ENCODE measurements at places on chromosomes 7 and 10.

DNA sequence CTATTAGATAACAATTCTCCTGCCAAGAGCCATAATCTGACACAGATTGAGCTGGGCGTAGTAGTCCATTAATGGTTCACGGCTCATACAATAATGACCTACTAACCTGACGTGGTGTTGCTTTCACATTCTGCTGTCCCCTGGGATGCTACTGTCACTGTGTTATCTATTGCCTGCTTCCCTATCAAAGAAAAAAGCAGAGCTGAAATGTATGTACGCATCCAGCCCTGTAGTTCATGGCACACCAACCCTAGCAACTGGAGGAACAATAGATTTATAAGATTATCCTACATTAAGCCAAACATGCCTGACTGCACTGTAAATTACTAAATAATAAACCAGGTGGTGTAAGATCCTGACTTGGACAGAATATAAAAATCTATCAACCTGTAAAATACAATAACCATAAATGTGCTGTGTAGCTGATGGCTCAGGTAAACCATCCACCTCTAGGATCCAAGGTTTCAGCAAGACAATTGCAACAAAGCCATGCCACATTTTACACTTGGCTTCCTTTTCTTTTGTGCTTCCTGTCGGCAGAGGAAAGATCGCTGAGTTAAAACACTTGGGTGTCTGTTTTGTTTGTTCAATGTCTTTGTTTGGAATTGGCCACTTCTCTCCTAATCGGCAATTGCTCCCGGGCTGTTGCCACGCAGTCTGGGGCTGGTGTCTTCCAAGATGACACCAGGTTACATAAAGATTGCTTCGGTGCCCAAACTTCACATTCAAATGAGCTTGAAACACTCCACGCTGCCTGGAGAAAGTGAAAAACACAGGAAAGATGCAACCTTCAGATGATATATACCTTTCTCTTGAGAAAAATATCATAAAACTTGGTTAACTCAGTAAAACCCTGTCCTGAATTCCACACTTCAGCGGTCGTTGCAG lies 143.9 kb upstream of the MGMT start:
- no peak for DNase-seq

GRCh38 chr10:23439961-23440889 lies 1.4 kb downstream of the OTUD1 start:
- DNase-seq, result no peak

DNA sequence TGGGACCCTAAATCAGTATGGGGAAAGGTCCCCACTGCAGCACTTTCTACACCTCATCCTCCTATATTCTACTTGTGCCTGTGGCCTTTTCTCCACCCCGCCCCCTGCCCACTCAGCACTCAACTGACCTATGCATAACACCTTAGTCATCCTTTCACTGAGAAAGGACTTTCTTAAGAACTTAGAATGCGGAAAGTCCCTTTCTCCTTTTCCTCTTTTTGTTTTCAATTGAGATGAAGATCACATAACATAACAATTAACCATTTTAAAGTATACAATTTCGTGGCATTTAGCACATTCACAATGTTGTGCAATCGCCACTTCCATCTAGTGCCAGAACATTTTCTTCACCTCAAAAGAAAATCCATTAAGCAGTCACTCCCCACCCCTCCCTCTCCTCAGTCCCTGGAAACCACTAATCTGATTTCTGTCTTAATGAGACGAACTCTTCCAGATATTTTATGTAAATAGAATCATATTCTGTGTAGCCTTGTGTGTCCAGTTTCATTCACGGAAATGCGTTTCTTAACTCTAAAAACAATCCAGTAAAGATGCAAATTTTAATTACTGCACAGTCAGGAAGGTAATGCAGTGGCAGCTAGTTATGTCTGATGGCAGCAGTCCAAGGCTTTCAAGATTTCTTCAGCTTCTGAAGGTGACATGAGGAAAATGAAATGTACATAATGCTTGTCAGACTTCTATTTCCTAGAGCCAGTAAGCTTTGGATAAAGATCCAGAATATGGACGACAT lies 41.7 kb downstream of the FAS start:
- no peak for DNase-seq

DNA sequence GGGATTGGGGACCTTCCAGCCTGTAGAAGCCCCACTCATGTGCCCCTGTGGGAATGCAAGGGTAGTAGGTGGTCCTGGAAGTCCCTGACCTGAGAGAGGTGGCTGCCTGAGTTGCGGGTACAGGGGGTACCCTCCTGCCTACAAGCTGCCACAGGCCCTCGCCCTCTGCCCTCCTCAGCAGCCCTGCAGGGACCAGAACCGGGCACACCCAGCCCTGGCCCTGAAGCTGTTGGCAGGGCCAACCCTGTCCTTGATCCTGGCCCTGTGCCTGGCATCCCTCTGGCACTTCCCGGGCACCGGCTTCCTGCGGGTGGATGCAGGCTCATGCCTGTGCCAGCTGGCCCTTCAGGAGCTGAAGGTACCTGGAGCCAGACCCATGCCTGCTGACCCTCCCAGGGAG lies 54.9 kb upstream of the ELN start:
- no peak for DNase-seq

GRCh38 chr10:111360260-111360925 lies 283.6 kb downstream of the ADRA2A start:
- no peak for DNase-seq

GRCh38 chr10:101282947-101283346 lies 53.7 kb upstream of the LBX1 start:
- DNase-seq, result no peak

- no peak for DNase-seq
These were observed 59.9 kb downstream of the PDGFA start for GRCh38 chr7:459584-460373.

- no peak for DNase-seq
These were observed 91.1 kb downstream of the CPED1 start for GRCh38 chr7:121079425-121080169.

GRCh38 chr7:120395526-120396019 lies 122.6 kb downstream of the KCND2 start:
- DNase-seq, result no peak

- no peak for DNase-seq
These were observed 72.1 kb downstream of the RTKN2 start for GRCh38 chr10:62196528-62196927.

- no peak for DNase-seq
These were observed 81.7 kb upstream of the GTF2I start for GRCh38 chr7:74575811-74576210.

DNA sequence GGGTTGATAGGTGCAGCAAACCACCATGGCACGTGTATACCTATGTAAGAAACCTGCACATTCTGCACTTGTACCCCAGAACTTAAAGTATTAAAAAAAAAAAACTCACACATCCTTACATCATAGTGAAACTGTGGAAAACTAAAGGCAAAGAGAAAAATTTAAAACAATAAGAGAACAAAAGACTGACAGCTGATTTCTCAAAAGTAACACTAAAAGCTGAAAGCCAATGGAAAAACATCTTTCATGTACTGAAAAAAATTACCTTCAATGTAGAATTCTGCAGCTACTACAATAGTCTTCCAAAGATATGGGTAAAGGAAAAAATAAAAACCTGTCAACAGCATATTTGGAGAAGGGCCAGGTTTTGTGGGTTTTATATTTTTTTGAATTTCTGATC lies 729.1 kb upstream of the NRP1 start:
- no peak for DNase-seq

DNA sequence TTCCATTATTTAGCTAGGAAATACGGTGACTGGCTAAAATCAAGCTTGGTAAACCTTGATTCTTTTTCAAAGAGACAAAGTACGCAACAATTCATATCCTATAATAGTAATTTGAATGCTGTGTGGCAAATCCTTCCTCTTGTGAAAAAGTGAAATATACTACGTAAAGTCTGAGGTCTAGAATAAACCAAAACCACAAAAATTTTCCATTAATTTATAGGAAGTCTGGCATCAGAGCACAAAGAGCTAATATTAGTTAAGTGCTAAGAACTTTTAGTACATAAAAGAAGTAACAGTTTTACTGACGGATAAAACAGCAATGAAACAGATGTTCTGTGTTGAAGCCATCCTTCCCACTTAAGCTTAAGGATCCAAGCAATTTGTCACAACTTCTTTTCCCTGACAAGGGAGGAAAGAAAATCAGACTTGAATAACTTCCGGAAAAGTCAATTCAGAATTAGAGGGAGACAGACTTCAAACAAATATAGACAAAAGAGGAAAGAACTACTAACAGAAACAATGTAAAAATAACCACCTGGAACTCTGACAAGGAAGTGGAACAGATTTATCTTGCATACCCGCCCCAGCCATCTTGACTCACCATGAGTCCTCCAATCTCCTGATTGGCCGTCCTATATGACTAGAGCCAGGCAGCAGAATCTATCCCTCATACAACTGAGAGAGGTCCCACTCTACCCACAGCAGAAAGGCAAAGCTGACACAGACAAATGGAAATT lies 34.6 kb downstream of the RHEB start:
- DNase-seq, result no peak

- DNase-seq, result no peak
These were observed 77.3 kb downstream of the FAM13C start for GRCh38 chr10:59285073-59285472.

- no peak for DNase-seq
These were observed 186.5 kb upstream of the TMEM72 start for GRCh38 chr10:44724415-44725174.

DNA sequence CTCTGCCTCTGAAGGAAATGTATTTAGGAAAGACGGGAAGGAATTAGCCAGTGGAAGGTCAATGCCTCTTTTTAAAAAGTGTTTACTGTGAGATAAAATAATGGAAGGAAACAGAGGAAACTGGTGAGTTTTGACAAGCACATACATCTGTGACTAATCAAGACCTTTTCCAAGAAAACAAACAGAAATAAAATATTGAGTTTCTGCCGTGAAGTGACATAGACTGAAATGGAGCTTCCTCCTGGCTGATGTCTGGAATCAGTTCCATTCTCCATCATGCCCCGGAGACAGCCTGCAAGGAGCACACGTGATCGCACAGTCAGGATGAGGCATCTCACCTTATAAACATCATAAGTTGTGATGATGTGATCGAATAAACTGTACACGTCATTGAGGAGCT lies 30.7 kb downstream of the TECTB start:
- no peak for DNase-seq

All from stimulated activated CD8-positive, alpha-beta memory T cell treated with anti-CD3 and anti-CD28 coated beads, Interleukin-2, amount 100 ng/mL, for 1 hour (primary cell).